ENCODE measurements at places on chromosomes 2 and 18.

DNA sequence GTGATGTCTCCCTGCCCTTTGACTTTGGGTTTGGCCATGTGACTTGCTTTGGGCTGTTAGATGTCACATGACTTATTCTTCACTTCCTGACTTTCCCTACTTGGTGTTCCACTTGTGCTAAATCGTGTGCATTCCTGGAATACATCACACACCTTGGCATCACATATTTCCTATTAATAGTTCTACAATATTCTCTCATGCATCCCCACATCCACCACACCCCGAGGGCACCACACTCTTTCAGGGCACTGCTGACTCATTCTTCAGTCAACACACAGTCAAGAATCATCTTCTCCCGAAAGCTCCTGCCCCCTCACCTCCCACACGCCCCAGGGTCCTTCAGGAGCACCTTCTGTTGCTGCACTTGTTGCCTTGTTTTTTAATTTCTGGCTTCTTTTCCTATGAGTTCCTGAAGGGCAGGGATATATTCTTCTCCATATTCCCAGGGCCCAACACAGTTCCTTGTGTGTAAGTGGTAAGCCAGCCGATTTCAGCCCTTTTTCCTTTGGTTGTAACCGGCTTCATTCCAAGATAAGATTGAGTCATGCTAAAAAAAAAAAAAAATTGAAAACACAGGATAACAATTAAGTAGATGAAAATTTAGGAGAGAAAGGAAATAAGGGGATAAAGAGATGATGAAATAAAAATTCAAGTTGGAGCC is 341.4 kb downstream of the SLC4A3 start:
- no peak for DNase-seq

- no peak for DNase-seq
These were observed 51.3 kb downstream of the TMEM247 start for GRCh38 chr2:46530639-46531038.

GRCh38 chr2:150339282-150339681 is 148.2 kb downstream of the RND3 start:
- DNase-seq, result no peak

GRCh38 chr2:85929096-85930050 is 40.6 kb upstream of the ST3GAL5 start:
- DNase-seq, result no peak
